ENCODE measurements at places on chromosomes 6 and 20. TPM values are rescaled to one million over a fixed set of nuclear protein-coding genes. Genes with fewer than 3 reads are reported as not detected.

Gene ENPP4
- total RNA-seq, result 8.7 TPM

GRCh38 chr6:39114388-39114703, 640 bp downstream of the SAYSD1 start:
- DNase-seq, result no peak

- no peak for DNase-seq
Measured at GRCh38 chr6:23282252-23283021, 713.1 kb downstream of the HDGFL1 start.

DNA sequence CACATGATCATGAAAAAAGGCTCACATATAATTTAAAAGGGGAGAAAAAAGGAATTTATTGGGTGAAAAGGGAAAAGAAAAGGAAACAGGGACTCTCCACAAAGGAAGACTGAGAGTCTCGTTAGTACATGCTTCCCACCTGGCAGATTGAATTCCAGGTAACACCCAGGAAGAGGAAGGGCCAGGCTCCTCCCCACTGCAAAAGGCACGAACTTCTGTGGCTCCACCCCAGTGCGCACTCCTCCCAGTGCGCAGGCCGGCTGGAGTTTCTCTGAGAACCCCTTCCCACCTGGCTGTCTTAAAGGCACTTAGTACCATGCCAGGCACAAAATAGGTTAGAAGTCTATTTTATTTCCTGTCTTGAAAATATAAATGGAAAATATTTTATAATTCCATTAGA, 129.8 kb downstream of the COL12A1 start:
- DNase-seq, result no peak

Gene DDO
- not detected for total RNA-seq

Gene LZTS3
- 26.8 TPM for total RNA-seq

DNA sequence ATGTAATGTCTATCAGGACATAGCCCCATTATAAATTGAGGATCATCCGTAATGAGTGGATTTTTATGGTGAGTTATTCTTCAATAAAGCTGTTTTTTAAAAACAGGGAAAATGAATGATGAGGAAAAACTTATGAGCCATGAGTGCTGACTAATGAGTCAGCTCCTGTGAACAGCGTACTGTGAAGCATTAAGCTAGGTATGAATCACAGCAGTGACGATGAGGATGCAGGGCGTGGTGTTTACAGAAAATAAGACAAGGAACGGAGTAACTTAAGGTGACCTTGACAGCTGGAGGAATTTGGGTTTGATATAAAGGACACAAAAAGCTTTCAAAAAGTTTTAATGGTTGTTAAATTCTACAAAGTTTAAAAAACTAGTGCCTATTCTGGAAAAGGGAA, 96.3 kb downstream of the FOXF2 start:
- no peak for DNase-seq

Gene MCCD1
- total RNA-seq, result not detected

GRCh38 chr6:2448826-2449571, 203.6 kb upstream of the GMDS start:
- peak; percentile 72 for DNase-seq

Gene CUTA
- 215 TPM for total RNA-seq

- DNase-seq, result no peak
Measured at GRCh38 chr6:45495429-45496084, 117.8 kb upstream of the SUPT3H start.

GRCh38 chr6:15956205-15957106, 172.4 kb upstream of the MYLIP start:
- no peak for DNase-seq

Gene SH3BGRL2
- total RNA-seq, result 23.0 TPM

DNA sequence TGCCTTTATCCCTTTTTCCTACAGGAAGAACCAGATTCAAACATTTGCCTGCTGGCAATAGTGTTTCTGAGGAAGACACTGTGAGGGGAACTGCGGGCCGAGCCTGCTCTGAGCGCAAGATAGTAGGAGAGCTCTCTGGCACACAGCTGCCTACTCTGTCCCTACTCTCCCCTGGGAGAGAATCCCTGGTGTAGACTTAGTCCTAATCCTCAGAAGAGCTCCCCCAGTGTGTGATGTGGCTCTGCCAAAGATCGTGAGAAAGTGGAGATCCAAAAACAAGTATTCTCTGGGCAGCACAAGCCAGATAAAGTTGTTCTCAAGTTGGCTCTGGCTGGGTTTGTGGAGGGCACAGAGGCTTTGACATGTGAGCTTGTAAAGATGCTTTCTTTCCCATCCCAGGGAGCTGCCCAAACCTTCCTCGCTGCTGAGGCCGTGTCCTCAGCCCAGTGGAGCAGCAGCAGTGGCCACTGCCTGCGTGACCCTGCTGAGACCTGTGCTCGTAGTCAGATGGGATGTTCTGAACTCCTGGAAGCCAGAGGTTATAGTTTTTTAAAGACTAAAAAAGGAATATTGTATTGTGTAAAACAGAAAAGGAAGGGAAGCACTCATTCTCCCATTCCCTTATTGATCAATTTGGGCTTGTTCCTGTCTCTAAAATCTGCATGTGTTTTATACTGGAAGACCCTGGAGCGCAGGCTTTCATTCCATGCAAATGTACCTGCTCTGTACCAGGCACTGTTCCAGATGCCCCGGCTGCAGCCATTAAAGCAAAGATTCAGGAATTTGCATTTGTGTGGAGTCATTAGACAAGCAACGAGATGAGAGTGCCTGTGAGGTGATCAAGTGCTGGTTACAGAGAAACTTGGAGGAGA, 30.7 kb downstream of the PNLDC1 start:
- no peak for DNase-seq

DNA sequence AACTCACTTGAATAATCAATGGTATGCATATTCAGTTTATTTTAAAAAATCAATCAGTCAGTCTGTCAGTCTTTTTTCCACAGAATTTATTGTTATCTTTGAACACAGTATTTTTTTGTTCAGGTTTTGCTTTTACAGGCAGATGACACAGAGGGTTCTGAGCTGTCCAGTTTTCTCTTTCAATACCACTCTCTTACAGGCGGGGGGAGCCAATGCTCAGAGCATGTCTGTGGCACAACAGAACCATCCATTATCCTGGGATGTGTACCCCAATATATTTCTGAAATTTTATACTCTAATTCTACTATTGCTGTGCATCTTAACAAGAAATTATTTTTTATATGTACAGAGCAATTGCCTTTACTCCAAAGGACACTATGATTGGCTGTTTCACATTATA, 21.2 kb downstream of the ROS1 start:
- no peak for DNase-seq

GRCh38 chr6:18323935-18324705, 59.8 kb upstream of the DEK start:
- no peak for DNase-seq

GRCh38 chr6:44001318-44002066, 125.8 kb downstream of the MRPL14 start:
- DNase-seq, result peak; percentile 94

- peak; percentile 88 for DNase-seq
Measured at GRCh38 chr20:11676630-11677287, 240.9 kb upstream of the BTBD3 start.

GRCh38 chr6:130908958-130909357, 81.8 kb downstream of the SMLR1 start:
- DNase-seq, result no peak

- no peak for DNase-seq
Measured at GRCh38 chr6:109411034-109411433, 28.8 kb upstream of the CD164 start.

DNA sequence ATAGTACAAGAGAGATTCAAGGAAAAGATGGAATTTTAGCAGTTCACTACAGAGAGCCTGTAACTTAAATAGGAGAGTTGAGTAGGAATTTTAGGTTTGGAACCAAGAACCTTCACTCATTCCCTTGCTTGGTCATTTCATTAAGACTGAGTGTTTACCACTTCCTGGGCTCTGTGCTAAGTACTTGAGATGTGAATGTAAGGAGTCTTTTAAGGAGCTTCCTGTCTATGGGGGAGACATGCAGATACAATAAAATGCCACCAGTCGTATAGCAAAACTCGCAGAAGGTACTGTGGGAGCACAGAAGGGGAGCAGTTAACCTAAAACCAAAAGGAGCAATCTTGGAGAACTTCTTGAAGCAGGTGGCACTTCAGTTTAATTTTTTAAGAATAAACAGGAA, 204.2 kb downstream of the SLC24A3 start:
- no peak for DNase-seq

Gene SAMD3
- total RNA-seq, result 45.5 TPM

DNA sequence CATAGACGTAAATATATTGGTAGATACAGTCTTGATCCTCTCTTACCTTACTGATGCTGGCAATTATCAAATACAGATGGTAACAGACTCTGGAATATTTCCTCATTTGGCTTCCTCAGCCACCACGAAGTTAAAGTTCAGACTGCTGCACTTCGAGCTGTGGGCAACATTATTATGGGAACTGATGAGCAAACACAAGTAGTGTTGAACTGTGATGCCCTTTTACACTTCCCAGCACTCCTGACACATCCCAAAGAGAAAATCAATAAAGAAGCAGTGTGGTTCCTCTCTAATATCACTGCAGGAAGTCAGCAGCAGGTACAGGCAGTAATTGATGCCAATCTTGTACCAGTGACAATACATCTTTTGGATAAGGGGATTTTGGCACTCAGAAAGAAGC, 162.7 kb upstream of the NT5E start:
- DNase-seq, result no peak

DNA sequence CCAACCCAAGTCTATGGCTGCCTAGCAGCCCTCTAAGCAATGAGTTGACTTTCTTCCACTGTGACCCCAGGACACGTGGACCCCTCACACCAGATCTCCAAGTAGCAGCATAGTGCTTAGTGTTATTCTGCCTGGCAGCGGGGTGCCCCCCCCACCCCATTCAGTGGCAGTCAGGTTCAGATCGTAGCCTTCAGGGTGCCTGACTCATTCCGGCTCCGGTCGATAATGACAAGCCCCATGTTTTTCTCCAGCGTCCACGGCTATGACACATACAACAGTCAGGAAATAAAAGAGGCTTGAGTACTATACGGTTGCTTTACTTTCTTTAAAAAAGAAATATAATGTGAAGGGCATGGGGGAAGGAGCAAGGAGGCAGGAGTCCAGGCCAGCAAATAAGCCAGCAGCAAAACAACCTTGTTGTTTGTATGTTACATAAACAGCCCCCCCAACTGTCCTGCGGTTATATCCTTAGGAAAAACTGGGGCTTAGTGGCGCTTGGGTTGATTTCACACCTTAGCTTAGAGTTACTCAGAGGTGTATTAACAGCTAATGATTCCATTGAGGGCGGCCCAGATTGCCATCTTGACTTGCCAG, 23.1 kb downstream of the GNAS start:
- DNase-seq, result no peak

Gene FAM162B
- total RNA-seq, result 0.79 TPM

DNA sequence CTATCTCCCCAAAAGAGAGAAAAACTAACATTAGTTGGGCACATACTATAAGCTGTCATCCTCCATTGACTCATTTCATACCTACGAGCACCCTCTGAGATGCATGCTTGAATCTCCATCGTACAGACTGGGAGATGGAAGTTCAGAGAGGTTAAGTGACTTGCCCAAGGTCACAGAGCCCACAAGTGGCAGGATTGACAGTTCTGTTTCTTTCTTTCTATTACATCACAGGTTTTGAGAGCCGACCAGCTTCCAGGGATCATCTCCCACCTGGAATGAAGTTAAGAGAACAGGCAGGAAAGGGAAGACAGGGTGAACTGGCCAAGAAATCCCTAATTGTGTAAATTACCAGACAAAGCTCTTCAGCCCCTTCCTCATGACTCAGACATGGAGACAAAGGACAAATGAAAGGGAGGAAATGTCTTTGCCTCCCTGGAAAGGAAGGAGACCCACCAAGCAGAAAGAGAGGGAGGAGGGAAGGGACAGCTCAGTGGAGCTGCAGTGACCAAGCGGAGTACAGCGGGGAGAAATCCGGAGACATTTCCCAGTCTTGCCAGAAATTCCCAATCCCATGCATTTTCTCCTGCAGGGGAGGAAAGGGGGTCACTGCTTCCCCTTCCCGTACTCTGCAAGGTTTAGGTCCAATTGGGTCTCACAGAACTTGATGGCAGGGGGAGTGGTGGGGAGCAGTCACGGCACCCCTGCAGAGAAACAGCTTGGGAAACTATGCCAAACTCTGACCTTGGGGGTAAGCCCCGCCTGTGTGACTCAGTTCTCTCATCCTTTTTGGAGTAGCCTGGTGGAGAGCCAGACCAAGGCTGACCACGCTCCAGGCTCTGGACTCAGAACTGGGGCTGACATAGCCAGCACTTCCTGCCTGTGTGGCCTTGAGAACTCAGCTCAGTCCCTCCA, 154.3 kb downstream of the ANKRD60 start:
- peak; percentile 32 for DNase-seq

GRCh38 chr20:10861619-10862018, 187.8 kb upstream of the JAG1 start:
- DNase-seq, result no peak

GRCh38 chr6:124073021-124073420, 269.4 kb downstream of the NKAIN2 start:
- no peak for DNase-seq

GRCh38 chr6:119978274-119978889, 628.8 kb upstream of the MAN1A1 start:
- DNase-seq, result peak; percentile 49

Gene CDSN
- not detected for total RNA-seq
